ENCODE measurements at places on chromosomes 13 and 19.

GRCh38 chr19:40247178-40247577 lies 20.7 kb upstream of the CCNP start:
- no peak for DNase-seq

GRCh38 chr13:48954081-48954480 lies 21.6 kb upstream of the FNDC3A start:
- peak; percentile 23 for DNase-seq

DNA sequence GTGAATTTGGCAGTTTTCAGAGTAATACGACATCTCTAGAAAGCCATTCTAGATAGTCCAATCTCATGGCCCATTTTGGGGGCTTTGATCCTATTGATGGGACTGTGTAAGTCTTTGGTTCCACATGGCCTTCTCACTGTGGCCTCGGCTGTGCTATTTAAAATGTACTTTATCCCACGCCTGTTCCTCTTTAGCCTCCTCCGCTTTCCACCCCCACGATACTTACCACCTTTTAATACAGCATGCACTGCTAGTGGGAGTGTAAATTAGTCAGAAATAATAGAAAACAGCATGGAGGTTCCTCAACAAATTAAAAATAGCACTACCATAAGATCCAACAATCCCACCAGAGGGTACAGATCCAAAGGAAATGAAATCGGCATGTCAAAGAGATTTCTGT lies 28.3 kb upstream of the CEBPG start:
- no peak for DNase-seq

- no peak for DNase-seq
These were observed 897 bp downstream of the C19orf33 start for GRCh38 chr19:38304866-38305429.

DNA sequence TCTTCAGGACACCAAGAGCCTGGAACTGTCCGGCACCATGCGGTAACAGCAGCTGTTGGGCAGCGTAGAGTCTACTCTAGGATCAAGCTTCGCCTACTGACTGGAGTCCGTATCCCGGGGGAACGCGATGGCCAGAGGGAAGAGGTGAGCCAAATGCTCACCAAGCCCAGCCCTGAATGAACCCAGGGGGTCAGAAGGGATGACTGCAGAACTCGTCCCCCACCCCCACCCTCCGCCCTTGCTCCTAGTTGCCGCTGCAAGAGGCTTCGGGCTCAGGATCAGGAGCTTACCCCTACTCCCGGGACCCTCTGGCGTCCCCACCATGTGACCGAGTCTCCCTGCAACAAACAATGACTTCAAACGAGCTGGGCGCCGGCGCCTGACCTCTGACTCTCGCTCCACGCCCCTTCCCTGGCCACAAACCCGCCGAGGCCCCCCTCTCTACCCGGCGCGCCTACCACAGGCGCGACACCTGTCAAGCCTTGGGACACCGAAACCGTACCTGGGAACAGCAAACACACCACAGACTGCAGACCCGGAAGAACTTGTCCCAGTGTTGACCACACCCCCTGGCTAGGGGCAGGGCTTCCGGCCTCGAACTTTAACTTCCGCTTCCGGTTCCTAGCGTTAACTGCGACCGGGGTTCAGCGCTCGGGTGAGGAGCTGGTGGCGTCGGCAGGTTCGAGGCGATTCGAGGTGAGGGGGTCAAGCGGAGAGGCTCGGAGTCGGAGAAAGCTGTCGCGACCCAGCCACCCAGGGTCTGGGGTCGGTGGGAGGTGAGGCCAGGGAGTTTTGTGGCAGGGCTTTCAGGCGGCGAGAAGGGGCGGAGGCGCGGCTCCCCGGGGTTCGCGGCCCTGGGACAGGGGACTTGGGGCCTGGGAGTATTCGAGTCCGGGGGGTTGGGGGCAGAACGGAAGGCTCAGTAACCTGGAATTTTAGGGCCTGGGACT lies at the start of gene UBL5:
UBL5 (plus strand) TSS at position 630 of the 950 bp plus-strand sequence. CDS start 420 bp downstream, outside the sequence.
- DNase-seq: peak; percentile 40

GRCh38 chr19:33755099-33756035 lies 41.3 kb upstream of the KCTD15 start:
- no peak for DNase-seq

- no peak for DNase-seq
These were observed 3.6 kb upstream of the HAS1 start for GRCh38 chr19:51727349-51727880.

- DNase-seq: no peak
These were observed 66.9 kb downstream of the NHLRC3 start for GRCh38 chr13:39105110-39105509.

GRCh38 chr19:22286151-22286810 lies at the start of gene ZNF729:
Gene ZNF729, plus strand, starts transcription at chr19:22286441. Its CDS starts 85 bp downstream, at chr19:22286526.
- DNase-seq: no peak

DNA sequence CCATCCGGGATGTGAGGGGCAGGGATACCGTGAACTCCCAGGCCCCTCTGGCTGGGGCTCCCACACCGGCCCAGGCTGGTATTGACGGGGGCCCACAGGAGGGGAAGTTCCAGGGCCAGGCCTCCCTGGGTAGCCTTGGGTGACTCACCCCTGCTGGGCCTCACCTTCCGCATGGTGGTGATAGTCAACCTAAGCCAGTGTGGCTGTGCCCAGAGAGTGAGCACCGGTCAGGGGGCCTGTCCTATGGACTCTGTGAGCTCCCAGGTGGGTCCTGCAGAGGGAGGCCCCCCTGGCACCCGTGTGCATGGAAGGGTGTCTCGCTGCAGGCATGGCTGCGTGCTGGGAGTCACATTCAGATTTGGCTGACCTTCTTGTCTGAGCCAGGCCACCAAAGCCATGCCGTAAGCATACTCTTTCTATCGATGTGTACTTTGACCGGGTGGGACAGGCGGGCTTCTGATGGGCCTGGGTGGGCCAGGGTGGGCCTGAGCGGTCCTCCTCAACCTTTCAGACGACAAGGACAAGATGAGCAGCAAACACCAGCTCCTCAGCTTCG lies 27.6 kb downstream of the DHX34 start:
- no peak for DNase-seq

GRCh38 chr13:26186995-26187394 lies 35.1 kb downstream of the RNF6 start:
- DNase-seq: no peak

DNA sequence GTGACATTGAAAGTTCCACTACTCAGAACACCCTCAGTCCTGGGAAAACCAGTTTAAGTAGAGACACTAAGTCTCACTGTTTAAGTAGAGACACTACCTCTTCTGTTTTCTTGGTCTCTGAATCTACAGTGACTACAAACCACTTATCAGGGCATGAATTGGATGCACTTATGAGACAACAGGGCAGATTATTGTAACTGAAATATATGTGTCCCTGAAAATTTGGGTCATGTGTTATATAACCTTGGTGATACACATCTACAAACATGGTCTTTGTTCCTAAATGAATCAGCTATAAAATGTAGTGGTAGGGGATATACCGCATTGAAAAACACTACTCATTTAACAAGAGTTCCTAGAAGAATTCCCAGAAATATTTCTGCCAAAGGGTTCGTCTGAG lies 55.7 kb downstream of the SERP2 start:
- no peak for DNase-seq

DNA sequence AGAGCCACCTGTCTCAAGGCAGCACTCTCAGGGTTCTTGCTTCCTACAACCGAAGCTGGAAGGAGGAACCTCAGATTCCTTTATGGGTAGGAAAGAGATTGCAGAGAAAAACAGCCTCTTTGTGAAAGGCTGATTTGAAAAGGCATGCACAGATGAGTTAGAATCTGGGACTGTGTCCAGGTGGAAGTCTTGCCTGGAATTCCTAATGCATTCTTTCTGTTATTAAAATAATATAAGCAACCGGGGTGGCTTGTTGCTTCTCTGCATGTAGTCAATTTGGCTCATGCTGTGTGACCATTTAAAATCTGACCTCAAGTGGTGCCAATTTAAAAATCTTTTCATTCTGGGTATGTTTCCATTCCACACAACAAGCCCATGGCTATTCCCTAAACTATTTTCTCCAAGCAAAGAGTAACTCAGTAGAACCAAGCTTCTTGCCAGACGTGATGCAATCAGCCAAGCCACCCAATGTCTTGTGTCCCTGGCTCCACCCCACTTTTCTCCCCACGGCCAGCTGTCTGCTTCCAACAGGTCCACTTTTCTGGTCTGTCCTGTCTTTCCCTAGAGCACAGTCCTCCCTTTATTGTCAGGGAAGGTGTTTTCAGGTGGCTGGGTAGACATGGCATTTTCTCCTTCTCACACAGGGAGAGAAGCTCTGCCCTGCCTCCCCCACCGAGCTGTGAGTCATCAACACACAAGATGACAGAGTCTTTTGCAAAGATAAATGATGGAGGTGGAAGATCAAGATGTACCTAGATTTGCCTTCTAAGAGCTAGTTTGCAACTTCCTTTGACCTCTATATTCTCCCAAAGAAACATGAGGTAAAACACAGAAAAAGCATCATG lies 394.3 kb downstream of the FOXO1 start:
- no peak for DNase-seq

GRCh38 chr19:55820037-55820436 lies 11.8 kb downstream of the NLRP11 start:
- no peak for DNase-seq

DNA sequence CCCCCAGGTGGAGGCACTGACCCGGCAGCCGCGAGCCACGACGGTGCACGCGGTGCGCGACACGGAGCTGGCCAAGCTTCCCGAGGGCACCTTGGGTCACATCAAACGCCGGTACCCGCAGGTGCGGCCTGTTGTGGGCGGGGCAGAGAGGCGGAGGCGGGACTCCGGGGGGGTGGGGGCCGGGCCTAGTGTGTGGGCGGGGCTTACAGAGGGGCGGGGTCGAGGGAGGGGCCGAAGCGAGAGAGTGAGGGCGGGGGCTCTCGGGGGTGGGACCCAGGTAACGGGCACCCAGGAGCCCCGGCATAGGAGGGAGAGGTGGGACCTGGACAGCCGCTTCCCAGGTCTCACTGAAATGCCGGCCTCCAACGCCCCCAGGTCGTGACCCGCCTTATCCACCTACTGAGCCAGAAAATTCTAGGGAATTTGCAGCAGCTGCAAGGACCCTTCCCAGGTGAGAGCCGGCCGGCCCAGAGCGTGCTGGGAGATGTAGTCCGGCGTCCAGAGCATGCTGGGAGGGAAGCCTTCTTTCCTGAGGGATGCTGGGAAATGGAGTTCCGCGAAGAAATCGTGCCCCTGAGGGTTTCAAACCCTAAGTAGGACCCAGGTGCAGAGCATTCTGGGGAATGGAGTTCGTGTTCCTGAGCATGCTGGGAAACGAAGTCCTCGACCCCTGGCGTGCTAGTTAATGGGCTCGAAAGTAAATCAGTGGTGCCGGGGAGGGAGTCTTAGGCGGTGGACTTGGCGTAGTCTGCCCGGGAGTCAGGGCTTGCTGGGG lies 15.7 kb downstream of the PNPLA6 start:
- DNase-seq: no peak

DNA sequence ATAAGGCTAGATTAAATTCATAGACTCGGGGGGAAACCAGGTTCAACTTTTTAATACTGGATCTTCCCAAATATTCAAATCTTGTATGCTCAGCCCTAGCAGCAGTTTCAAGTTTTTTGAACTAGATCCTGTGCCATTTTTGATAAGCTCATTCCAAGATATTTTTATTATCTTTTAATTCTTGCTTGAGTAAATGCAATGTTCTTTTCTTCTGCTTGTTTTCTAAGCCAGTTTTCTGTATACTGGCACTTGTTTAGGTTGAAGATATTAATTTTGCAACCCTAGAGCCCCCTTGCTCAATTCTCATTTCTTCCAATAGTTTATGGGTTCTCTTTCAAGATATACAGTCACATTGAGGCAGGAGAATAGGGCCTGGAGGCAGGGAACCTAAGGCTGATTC lies 13.1 kb upstream of the PNMA8C start:
- no peak for DNase-seq

GRCh38 chr19:46022431-46023310 lies at the start of gene PGLYRP1:
Gene PGLYRP1, minus strand, starts transcription at chr19:46023053. Its CDS starts 32 bp downstream, at chr19:46023021.
- DNase-seq: no peak

GRCh38 chr13:52406629-52407028 lies 657 bp upstream of the THSD1 start:
- no peak for DNase-seq

DNA sequence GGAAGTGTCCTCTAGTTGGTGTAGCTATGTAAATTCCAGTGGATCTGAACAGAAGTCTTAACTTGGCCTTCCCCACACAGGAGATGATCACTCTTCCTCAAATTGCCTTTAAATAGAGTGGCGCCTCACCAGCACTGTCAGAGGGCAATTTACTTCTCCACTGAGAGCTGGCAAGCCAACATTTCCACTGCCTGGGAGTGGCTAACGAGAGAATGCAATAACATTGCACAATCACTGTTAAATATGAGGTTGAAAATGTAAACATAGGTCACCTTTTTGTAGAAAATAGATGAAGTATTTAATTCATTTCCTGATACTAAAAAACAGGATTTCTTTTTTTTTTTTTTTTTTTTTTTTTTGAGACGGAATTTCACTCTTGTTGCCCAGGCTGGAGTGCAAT lies 55.4 kb upstream of the UBL3 start:
- no peak for DNase-seq

DNA sequence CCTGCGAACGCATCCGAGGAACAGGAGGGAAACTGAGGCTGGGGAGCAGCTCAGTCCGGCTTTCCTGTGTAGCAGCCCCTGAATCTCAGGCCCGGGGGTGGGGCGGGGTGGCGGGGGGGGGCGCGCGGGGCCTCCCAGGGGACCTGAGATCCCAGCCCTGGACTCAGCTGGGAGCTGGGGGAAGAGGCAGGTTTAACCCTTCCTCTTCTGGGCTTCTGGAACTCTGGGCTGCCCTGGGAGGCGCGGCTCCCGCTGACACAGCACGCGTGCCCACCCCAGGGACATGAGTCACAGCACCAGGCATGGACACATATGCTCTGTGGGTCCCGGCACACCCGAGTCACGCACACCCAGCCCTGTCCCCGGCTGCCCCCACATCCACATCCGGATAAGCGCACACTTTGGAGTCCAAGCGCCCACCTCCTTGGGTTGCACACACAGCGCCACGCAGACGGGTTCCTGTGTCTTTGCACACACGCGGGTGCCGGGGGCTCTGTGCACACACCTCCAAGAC lies 3.5 kb upstream of the CIRBP start:
- no peak for DNase-seq

DNA sequence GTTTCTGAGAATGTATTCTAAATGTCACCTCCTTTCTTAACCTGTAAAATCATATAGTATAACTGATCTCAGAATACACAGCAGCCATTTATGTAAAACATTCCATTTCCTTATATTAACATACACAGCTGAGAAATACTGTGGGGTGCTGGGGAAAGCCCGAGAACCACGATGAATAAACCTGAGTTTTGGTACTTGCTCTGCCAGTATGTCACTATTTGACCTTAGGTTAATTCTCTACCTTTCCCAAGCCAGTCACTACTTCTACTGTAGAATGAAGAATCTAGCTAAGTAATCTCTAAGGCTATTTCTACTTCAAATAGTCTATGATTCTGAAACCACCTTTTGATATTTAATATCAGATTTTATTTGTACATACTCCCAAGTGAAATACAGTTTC lies 173.7 kb downstream of the TBC1D4 start:
- no peak for DNase-seq

- DNase-seq: no peak
These were observed 32.5 kb upstream of the IRS2 start for GRCh38 chr13:109818886-109819285.

DNA sequence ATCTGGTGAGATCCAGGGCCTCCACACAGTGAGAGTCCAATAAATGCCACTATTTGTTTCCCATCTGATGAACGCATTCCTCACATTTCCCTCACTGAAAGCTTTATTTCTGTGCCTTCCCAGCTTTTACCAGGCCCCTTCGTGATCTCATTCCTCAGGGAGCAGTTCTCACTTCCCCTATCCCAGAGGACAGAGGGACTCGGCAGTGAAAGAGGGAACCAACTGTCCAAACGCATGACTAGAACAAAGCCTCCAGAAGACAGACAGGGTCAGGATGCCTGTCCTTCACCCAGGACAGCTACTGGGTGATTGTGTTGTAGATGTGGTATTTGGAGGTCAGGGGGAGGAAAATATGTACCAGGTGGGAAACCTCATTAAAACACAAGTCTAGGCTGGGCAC lies 2.0 kb upstream of the ZBTB45 start:
- DNase-seq: no peak

All from NCI-H1436 treated with DMSO at 0.1 percent for 48 hours (cell line).